ENCODE measurements at places on chromosomes 2 and 18.

DNA sequence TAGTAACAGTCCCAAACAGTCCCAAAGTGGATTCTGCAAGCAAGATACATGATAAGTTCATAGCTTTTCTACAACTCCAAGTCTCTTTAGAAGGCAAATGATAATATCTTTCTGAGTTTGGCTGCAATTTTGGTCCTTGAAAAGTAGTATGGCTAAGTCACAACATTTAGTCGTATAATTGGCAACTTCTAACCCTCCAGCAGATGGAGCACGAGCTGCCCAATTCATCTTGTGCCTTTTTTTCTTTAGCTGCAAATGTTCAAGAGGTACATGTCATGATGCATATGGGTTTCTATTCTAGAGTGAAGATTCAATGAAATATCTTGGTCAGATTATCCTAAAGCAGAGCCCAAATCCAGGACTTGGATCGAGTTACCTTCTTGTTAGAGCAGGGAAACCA lies 127.0 kb upstream of the KLHL14 start:
- DNase-seq, result no peak

DNA sequence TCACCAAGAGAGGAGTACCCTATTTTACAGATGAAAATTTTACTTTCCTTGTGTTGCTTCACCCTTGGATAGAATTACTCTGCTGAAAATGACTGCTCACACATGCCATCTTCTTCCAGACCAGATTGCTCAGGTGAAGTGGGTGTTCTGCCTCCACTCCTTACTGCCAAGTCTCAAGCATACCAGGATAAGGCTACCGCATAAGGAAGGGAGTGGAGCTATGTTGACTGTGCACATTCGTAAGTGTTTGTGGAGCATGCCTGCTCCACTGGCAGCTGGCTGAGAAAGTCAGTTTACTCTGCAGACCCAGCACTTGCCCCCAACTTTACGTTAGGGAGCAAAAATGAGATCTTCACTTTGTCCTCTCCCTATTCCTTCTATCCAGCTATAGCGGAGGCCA lies 405.0 kb upstream of the DDX18 start:
- no peak for DNase-seq

DNA sequence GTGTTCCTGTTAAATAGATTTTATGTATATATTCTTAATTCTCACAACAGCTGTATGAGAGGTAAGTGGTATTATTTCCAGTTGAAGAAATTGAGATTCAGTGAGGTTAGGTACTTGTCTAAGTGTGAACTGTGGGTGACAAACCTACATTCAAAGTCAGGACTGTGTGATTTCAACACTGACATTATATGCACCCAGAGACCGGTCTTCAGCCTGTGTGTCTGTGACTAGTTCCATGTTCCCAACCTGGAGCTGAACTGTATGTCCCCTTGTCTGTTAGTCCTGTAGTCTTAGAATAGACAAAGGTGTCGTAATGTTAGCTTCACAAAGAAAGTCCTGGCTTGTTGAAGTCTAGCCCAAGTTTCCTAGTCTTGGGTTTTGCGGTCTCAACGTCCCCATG lies 17.4 kb downstream of the PLEKHB2 start:
- no peak for DNase-seq

DNA sequence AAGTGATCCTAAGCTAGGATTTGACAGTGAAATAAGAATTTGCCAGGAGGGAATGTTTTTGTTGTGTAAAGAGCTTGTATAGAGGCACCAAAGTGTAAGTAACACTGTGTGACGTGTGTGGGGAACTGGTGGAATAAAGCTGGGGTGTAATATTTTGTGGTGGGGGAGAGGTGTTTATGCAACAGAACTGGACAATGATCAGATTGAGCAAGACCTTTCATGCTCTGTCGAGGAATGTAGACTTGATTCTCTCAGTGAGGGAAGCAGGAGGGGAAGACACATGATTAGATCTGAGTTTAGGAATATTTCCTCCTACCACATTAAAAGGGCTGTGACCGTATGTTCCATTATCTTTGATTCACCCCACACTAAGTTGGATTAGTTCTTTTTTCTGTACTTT lies 43.6 kb downstream of the EFEMP1 start:
- DNase-seq, result no peak

- no peak for DNase-seq
These were observed 28.7 kb downstream of the PTCD3 start for GRCh38 chr2:86134709-86135108.

DNA sequence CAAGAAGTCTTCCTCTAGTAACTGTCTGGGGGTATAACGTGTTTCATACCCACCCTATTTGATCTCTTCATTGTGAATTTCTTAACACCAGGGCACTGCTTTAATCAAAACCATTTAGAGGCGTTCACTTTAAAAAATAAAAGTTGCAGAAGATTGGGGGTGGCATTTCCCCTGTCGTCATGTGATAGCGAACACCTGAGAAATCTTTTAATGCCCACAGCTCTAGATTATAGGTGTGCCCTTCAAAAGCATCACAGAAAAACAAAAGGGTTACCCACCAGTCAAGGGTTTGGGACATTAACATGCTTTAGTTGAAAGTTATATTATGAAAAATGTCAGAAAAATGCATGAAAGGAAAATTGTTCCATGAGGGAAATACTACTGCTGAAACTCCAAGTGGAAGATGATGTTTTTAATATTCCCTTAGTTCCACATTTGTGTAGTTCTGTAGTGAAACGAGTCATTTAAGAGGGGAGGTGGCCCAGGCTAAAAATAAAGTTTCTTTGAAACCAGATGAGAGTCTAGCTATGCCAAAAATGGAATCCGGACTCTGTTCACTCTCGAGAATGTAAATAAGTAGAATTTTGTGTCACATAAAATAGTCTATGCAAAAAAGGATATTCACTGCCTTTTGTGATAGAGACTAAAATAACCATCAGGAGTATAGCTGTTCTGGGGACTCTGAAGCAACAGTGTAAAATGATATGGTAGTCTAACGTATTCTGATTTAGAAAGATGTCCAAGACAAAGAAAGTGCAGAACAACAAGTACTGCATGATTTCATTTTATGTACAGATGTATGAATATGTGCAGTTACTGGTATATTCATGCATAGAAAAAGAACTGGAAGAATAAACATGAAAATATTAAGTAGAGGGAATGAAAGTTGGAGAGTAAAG lies 95.3 kb downstream of the TMEM247 start:
- no peak for DNase-seq

DNA sequence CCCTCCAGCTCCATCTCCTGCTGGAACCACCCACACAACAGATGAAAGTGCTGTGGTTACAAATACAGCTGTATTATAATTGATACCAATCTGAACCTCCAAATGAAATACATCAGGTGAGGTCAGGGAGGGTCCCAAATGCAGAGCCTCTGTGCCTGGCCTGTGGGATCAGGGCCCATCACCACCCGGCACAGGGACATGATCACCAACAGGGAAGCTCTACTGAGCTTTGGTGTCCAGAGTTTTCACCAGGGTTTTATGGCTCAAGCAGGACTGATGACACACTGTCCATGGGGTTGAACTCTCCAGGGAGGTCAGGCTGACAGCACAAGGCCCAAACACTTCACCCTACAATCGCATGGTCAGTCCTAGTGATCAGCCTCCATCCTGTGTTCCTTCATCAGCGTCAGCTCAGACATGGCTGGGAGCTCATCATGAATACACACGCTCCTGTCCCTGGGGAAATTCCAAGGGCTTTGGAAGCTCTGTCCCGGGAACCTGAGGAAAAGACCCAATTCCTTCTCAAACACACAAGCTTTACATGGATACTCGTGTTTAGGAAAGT lies 3.9 kb upstream of the PXDN start:
- DNase-seq, result no peak

- DNase-seq, result no peak
These were observed 239.9 kb downstream of the PAX3 start for GRCh38 chr2:222058819-222059445.

- no peak for DNase-seq
These were observed 54.4 kb downstream of the STK39 start for GRCh38 chr2:168192839-168193616.

DNA sequence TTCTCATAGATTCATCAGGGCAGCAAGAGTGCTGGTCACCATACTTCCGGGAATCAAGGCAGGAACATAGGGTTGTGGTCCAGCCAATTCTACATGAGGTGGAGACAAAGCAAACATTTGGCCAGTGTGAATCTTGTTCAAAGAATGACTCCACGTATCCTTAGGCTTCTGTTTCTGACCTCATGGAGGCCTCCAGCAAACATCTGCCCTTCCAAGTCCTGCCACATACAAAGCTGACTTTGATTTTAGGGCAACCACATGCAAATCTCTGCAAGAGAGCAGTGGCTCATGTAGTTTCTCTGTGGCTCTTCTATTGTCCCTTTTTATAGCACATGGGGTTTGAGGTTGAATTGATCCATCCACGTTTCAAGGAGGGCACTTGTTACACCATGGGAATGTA lies 132.1 kb upstream of the MMADHC start:
- no peak for DNase-seq
